ENCODE measurements at places on chromosomes 1 and 21.
A peak's percentile ranks its signal among the peaks of the same experiment; 100 is the strongest.

GRCh38 chr1:246726255-246726679 lies 2.1 kb downstream of the SCCPDH start:
- DNase-seq, result no peak

- no peak for DNase-seq
Measured at GRCh38 chr1:167722870-167723251, 1.1 kb downstream of the MPZL1 start.

GRCh38 chr1:16617778-16618580 lies 4.6 kb upstream of the NBPF1 start:
- DNase-seq, result no peak

- DNase-seq, result no peak
Measured at GRCh38 chr1:236514703-236515442, 8.9 kb upstream of the LGALS8 start.

DNA sequence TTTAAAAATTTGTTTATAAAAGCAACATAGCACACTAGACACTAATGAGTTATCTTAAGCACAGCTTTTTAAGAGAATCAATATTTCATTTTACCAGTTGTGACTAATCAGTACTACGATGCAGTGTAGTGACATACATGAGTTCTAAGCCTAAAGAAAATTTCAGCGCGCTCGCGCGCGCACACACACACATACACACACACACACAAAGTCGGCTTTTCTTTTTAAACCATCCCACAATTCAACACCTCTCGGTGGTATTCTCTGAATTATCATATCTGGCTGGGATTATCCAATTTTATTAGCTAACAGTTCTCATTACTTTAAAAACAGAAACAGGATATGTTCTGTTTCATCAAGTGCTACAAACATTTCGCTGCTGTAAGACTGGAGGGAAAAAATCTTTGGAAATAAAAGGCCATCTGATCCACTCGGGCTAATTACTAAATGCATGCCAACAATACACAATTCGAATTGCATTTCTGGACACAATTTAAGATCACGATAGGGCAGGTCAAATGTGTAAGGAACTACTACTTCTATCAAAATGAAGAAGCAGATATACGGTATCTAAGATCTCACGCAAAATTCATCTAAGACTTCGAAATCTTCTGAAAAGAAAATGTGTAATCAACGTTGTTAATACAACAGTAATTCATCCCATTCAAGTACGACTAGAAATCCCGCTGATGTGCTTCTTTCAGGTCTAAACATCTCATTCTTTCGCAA lies 1.2 kb downstream of the TUT4 start:
- DNase-seq, result peak; percentile 66

DNA sequence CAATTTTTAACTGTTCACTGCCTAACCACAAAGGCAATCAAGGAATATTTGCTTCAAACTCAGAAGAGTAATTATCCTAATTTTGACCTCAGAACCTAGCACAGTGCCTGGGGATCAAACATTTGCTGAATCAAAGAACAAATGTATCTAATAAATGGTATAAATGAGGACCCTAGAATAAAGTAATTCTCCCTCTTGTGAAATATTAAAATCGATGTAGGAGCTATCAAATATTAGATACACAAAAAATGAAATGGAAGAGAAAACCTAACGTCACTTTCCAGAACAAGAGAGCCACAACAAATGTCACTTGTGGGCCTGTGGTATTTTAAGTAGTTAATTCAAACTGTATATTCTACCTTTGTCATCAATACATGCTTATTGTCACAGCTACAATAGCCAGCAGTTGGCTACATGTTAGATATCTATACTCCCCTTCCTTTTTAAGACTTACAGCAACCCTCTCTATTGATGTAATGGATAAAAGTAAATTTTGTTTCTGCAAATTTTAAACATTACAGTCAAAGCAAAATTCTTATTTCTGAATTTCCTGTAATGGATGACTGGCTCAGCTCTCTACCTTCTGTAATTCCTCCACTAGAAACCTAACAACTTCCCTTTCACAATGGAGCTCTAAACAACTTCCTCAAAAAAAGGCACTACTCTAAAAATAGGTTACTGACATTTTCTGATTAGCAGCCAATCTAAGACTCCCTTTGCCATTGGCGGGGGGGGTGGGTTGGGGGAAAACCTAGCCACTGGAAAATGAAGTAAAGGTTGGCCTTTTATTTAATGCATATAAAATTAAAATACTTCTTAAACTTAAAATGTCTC lies 37.6 kb downstream of the PUM1 start:
- DNase-seq, result no peak

DNA sequence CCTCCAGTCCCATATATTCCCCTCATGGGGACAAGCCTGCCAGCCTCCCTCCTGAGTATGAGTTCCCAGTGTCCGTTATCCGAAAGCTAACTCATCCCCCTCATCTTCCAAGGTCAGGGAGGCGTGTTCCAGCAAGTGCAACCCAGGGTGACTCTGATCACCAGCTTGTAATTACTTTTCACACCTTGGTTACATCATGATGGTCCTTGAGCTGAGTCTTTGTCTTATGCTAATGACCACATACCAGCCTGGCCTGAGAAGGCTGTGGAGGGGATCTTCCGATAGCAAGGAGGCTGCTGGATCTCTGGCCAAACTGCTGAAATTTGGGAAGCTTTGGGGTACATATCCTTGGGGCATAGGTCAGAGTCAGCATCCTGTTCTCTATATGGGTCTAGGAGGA lies 99.6 kb downstream of the DDX20 start:
- DNase-seq, result no peak

- no peak for DNase-seq
Measured at GRCh38 chr1:177857285-177857684, 112.6 kb downstream of the SEC16B start.

GRCh38 chr1:55034476-55035133 lies 4.7 kb upstream of the PCSK9 start:
- no peak for DNase-seq

DNA sequence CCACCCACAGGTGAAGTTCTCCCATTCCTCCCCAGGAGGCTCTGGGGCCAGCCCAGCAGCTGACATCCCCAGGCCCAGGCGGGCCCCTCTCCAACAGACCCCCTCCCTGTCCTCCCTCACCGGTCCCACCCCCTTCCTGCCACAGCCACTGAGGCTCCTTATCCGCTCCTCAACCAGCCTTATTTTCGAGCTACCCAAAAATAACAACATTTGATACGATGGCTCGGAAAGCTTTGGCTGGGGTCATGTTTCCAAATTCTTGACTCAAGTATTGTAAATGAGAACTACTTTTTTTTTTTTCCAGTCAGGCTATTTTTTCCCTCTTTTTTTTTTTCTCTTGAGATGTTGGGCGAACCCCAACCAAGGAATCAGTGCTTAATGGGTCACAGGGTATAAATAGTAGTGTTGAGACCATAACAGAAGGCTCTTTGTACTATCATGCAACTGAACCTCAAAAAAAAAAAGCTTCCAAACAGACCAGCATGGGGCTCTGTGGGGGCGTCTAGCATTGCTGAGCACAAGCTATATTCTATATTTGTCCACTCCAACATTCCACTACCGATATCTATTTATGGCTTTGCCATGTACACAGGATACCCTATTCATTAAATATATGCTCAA lies 27.2 kb downstream of the IRF2BP2 start:
- no peak for DNase-seq

GRCh38 chr1:6783936-6784559 lies 1.2 kb upstream of the CAMTA1 start:
- DNase-seq, result no peak

- no peak for DNase-seq
Measured at GRCh38 chr1:54296666-54297065, 96.7 kb downstream of the MRPL37 start.

DNA sequence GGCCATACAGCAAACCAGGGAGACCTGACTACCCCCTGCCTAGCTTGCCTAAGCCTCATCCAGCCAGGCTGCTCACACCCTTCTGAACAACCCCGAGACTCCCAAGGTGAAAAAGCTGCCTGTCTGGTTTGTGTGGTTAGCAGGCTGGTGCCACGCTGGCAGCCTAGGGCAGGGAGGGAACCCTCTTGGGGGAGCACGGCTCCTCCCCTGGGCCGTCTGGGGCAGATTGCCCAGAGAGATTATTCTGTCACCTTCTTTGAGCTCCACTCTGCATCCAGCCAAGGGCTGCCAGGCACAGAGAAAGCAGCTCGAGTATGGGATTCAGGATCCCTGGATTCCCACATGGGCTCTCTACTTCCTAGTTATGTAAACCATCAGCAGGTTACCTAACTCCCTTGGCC lies 27.5 kb upstream of the TCEA3 start:
- peak; percentile 96 for DNase-seq

DNA sequence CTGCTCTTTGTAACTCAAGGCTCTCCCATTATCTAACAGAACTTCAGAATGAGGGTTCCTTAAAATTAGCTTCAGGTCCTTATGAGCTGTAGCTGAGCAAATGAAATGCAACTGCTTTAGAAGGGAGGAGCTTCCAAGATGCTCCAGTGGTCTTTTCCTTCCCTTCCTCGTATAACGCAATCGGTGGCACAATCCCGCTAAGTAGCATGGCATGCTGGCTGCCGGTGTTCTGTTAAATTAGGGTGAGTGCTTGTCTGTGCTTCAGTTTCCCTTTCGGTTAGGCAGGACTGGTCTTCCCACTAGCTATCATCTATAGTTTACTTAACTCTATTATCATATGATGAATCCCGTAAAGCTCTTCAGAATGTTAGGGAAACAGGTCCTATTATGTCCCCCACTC lies 917 bp downstream of the KIAA0040 start:
- peak; percentile 39 for DNase-seq

- DNase-seq, result peak; percentile 53
Measured at GRCh38 chr1:31549809-31550620, 26.3 kb upstream of the TINAGL1 start.

- no peak for DNase-seq
Measured at GRCh38 chr1:28897789-28898188, 16.6 kb upstream of the EPB41 start.

- peak; percentile 55 for DNase-seq
Measured at GRCh38 chr1:177849130-177849529, 120.7 kb downstream of the SEC16B start.

DNA sequence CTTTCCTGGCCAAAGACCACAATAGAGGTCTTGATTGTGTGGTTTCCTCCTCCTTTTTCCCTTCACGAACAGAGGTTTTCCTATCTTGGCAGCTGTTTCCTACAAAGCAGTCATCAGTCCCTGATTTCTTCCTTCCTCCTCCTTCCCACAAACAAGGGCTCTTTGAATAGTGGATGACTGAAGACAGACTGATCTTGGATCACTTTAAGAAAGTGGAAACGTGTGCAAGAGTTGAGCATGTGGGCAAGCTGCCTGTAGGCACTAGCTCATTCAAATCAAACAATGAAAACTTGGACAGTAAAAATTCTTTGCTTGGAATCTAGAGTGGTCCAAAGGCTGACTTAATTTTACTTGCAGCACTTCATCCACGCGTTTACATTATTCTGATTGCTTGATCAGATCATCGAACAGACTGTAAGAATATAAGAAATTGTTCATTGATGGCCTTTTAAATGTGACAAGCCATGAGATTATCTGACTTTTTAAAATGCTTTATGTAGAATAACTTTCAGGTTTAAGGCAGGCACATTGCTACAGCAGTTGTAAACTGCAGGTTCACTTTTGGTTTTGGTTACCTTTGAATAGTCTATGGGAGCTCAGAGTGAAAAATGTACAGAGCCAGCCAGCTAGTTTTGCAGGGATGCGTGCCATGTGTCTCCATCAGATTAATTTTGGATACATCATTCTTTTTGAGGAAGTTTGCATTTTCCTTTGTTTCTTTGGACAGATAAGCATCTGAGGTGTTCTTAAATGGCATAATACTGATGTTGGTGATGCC lies 34.4 kb downstream of the ADGRL2 start:
- no peak for DNase-seq

DNA sequence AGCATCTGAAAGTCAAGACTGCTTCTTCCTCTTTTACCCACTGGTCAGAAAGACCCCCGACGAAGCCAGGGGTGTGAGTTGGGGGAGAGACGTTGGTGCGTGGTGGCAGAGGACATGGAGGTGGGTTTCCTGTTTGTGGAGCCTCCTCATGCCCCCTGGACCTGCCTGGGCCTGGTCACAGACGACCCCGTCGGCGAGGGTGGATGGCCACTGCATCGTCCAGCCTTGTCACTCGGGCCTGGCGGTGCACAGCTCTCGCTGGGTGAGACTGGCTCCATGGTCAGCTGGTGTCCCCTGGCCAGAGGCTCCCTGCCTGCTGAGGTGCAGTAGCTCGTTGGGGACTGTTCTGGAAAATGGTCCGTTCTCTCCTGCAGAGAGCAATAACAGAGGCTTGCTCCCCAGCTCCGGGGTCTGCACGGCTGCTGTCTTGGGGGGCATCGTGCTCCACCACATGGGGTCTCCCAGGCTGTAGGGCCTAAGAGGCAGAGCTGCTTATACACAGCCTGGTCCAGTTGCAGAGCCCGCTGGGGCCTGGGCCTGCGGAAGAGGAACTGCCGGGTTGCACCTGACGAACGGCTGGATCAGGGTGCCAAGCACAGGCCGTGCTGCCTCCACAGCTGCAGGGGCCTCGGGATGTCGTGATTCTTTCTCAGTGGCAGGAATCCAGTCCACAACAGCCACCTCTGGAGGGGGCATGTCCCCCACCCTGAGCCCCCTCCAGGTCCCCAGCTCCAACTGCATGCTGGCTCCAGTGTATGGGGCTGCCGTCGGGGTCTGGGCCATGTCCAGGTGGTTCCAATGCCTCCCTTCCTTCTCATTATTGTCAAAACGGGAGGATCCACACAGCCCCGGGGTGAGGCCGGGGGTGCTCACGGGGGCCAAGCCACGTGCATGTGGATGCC lies 18.0 kb upstream of the ACTRT2 start:
- DNase-seq, result no peak

DNA sequence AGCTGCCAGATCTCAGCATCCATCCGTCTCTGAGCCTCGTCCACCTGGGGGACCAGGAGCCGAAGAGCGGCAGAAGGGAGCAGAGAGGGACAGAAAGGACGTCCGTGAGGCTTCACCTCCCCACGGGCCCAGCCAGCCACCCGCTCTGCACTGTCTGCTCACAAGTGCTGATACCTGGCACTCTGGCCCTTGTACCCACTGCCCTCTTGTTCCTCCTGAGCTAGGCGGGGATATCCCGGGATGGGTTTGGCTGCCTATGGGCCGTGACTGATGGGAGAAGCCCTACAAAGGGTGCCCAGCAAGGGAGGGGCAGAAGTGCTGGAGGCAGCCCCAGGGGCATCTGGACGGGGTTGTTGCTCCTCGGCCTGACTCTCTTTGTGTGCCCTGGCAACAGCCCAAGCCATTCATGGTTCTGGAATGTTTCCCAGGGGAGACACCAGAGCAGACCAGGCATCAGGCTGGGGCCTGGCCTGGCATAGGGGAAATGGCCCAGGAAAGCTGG lies 57.6 kb downstream of the LDLRAD2 start:
- DNase-seq, result peak; percentile 95

- peak; percentile 17 for DNase-seq
Measured at GRCh38 chr1:20095564-20096434, 23.5 kb downstream of the PLA2G2D start.

- peak; percentile 98 for DNase-seq
Measured at GRCh38 chr1:153386500-153386901, 4.4 kb downstream of the S100A8 start.
